ENCODE measurements at places on chromosomes 4 and X.
A peak's percentile ranks its signal among the peaks of the same experiment; 100 is the strongest.

DNA sequence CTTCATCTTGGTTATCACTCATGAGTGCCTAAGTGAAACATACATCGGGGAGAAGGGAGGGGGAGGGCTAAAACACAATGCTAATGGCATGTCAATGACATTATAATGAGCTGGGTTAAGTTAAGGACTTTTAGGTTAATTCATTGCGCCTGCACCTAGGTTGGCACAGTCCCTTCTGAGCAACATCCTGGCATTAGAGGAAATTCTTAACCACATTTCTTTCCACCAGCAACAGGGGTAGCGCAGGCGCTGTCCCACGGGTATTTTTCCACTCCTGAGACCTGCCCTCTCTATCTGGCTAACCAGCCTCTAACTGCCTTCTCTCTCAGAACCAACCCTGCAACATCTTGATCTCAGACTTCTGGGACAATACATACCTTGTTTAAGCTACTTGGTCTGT is 39.0 kb upstream of the PROM1 start:
- no peak for DNase-seq

GRCh38 chr4:75845992-75846391 is 56.3 kb downstream of the PPEF2 start:
- DNase-seq: no peak

DNA sequence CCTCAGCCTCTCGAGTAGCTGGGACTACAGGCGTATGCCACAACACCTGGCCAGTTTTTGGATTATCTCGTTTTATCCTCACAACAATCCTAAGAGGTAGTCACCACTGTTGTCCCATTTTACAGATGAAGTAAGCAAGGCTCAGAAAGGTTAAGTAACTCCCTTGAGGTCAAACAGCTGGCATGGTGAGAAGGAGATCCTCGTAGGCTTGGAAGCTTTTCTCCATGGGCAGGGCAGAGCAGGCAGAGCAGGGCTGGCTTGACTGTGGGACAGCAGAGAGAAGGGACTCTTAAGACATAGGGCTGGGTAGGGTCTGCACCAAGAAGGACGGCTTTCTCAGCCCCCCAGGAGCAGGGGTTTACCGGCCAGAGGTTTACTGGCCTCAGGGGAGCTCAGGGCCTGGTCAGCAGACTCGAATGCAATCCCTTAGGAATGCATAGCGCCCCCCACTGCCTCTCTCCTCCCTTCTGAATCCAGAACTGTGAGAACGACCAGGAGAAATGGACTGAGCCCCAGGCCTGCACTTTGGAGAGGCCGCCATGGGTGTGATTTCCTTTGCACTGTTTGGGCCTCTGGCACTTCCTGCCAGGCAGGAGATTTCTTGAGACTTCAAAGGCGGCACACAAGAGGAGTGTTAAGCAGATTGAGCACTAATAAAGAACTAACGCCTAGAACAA is 14.0 kb upstream of the CDKN2AIP start:
- DNase-seq: no peak

DNA sequence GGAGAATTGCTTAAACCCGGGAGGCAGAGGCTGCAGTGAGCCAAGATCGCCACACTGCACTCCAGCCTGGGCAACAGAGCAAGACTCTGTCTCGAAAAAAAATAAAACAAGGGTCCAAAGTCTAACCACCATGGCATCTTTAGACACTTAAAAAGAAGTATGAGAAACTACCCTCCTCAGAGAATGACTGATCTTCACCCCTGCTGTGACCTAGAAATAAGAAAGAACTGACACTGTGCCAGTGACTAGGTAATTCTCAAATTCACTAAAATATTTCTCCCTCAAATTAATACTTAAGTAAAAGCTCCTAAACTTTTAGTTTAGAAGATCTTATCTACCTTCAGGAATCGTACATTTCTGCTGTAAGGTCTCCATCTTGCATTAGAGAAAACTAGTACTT is 80.3 kb downstream of the AFAP1 start:
- no peak for DNase-seq

DNA sequence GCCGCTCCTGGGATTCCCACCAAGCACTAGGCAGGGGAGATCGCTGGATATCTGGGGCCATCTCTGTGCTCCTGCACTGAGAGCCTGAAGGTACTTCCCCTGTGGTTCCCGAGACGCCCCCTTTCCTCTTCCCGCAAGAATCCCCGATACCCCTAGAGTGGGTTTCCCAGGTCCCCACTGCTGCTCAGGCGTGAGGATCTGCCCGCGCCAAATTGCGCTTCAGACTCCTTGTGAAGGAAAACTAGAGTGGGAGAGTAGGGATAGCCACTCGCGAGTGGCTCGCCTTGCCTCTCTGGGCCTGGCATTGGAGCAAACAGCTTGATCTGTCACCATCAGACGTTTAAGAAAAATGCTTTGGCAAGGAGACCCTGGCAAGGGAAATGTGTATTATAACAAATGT is 1.5 kb downstream of the IL1RAPL2 start:
- no peak for DNase-seq

DNA sequence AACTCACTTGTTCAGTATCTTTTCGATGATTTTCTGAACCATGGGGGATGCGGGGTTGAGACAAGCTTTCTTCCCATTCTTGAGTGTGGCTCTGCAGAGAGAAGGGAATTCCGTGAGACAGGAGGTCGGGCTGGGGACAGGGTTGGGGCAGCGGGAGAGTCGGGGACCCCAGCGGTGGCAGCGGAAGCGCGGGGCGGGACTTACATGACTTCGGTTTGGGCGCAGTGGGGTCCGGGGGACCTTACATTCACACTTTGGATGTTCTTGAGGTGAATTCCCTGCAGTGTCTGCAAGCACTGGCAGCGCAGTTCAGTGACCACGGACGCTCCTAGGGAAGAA is 434 bp downstream of the CXCL3 start:
- no peak for DNase-seq

DNA sequence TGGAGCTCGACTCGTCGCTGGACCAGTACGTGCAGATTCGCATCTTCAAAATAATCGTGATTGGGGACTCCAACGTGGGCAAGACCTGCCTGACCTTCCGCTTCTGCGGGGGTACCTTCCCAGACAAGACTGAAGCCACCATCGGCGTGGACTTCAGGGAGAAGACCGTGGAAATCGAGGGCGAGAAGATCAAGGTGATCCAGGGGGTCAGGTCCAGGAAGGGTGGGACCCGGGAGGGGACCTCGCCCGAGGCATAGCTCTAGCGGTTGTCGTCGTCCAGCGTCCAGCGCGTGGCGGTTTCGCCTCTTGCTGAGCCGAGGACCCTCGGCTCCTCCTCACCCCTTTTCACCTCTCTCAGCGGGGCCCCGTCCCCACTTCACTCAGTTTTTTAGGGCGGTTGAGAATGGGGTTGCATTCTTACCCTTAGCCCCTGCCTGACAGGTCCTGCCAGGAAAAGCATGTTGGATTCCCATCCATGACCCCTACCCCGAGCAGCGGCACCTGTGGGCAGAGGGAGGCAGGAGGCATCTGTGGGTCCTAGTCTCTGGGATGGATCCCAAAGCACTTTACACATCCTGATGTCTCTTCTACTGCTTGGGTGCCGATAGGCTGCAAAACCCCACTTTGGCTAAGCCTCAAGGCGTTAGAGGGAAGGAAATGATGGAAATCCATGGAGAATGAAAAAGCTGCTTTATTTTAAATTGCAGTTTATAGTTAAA is 524 bp downstream of the RAB33A start:
- no peak for DNase-seq

GRCh38 chr4:137541876-137542646 is 9.8 kb upstream of the PCDH18 start:
- no peak for DNase-seq

- DNase-seq: peak; percentile 33
Measured at GRCh38 chr4:143281507-143282190, 55.0 kb upstream of the GAB1 start.

DNA sequence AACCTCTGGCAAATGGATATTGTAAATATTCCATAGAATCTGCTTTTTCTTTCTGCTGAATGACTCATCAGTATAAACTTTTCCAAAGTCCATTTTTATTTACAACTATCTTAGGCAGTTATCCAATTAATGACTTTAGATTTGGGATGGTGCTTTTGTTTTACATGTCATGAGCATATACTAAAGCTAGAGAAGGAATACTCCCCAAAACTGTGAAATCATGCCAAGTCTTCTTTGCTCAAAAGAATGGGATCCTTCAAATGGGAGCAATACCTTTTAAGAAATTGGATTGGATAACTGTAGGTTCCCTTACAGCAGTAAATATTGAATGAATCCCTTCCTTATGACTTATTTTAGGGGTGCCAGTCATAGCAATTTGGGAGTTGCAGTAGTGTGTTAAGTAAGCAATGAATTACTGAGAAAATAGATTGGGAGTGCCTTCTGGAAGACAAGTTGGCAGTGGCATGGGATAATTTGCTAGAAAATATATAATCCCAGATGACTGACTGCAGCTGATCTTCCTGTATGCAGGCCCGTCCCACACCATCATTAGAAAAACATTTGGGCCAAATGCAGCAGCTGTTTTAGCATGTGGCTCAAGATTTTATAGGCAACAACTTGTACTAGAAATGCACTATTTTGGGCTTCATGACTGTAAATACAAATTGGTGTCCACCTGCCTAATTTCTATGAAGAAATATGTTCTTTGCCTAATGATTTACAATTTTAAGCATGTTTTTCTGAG is 2.8 kb downstream of the TMPRSS11D start:
- no peak for DNase-seq

DNA sequence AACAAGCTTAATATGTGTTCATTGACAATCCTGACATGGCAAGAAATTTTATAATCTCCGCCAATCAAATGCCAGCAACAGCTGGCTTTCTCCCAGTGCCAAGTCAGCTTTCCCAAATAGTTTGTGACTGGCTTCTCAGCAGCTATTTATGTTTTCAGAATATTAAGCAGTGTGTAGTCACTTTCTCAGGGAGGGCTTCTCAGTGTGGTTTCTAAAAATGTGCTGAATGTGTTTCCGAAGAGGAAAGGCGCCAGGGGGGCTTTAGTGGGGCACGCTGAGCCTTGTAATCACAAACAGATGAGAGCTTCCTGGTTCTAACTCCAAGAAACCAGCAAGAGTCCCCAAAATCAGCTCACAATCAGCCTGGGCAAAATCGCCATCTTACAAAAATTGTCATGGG is 258.7 kb upstream of the CPEB2 start:
- DNase-seq: no peak

DNA sequence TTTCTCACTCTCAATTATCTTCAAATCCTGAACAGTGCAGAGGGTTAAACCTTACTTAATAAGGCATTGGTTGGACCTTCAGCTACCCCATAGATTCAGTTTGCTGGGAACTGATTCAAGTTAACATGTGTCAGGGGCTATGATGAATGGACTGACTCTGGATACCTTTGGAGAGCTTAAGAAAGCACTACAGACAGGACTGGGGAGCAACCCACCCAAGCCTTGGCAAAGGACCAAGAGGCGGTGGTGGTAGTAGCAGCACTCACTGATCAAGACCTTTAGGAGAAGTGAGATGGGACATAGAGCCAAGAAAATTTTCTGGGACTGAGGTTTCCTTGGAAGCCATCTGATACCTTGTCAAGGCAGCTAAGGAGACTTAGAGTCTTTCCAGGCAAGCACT is 43.0 kb upstream of the TAPT1 start:
- no peak for DNase-seq

DNA sequence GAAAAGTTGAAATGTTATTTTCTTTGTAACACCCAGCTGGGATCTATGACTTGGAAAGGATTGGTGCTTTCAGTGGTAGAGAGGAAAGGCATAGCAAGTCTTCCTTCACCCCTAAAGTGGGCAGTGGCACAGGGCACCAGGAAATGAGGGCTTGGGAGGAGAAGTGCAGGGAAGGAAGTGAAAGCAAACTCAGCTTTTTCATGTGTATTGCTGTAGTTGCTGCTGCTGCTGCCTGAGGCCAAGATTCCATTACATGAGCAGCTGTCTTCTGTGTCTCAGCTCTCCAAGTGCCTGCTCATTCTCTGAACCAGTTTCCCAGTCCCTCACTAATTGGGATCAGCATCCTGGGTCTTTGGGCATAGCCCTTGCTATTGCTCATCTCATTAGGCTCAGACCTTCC is 2.6 kb downstream of the HCCS start:
- DNase-seq: peak; percentile 44

DNA sequence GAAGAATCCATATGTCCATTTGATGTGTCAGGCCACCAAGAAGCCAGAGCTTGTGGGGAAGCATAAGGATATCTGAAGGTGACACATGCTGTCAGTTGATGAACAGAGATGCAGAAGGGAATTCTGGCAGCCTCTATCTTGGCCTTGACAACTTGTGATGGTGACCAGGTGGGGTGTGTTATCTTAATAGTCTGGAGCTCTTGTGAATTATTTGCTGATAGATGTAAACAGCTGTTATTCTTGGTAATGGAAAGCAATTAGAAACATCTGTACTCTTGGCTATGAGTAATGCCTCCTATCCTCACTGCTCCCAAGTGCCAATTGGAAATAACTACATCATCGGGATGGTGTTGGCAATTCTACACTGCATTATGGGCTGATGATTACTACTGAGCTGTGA is 51.9 kb downstream of the NAA11 start:
- no peak for DNase-seq

GRCh38 chr4:24559032-24559821 is 25.1 kb downstream of the DHX15 start:
- DNase-seq: no peak
